ENCODE measurements at places on chromosomes 3 and 15.
A peak's percentile ranks its signal among the peaks of the same experiment; 100 is the strongest.

- DNase-seq, result no peak
- H3K27ac ChIP-seq, result no peak overlapping the region
- no peaks in the 10 kb centered on the region for H3K36me3 ChIP-seq
- no peak overlapping the region for H3K4me3 ChIP-seq
These were observed 21.8 kb upstream of the KLF13 start for GRCh38 chr15:31304751-31305365.

- no peaks in the 10 kb centered on the region for H3K4me1 ChIP-seq
- H3K27ac ChIP-seq, result peak overlapping the region; percentile 1
- H3K36me3 ChIP-seq, result no peaks in the 10 kb centered on the region
These were observed 26.2 kb downstream of the MINDY4B start for GRCh38 chr3:150878996-150879575.

- no peak overlapping the region for H3K4me3 ChIP-seq
- H3K4me1 ChIP-seq, result no peaks in the 10 kb centered on the region
- H3K27me3 ChIP-seq, result no peaks in the 10 kb centered on the region
- H3K36me3 ChIP-seq, result no peaks in the 10 kb centered on the region
These were observed 27.0 kb downstream of the CRYGS start for GRCh38 chr3:186517218-186517617.

GRCh38 chr3:187610981-187611511 lies 59.1 kb downstream of the SST start:
- no peak overlapping the region for H3K27ac ChIP-seq
- H3K36me3 ChIP-seq, result no peaks in the 10 kb centered on the region
- no peak for DNase-seq
- H3K27me3 ChIP-seq, result no peaks in the 10 kb centered on the region
- no peaks in the 10 kb centered on the region for H3K4me1 ChIP-seq

DNA sequence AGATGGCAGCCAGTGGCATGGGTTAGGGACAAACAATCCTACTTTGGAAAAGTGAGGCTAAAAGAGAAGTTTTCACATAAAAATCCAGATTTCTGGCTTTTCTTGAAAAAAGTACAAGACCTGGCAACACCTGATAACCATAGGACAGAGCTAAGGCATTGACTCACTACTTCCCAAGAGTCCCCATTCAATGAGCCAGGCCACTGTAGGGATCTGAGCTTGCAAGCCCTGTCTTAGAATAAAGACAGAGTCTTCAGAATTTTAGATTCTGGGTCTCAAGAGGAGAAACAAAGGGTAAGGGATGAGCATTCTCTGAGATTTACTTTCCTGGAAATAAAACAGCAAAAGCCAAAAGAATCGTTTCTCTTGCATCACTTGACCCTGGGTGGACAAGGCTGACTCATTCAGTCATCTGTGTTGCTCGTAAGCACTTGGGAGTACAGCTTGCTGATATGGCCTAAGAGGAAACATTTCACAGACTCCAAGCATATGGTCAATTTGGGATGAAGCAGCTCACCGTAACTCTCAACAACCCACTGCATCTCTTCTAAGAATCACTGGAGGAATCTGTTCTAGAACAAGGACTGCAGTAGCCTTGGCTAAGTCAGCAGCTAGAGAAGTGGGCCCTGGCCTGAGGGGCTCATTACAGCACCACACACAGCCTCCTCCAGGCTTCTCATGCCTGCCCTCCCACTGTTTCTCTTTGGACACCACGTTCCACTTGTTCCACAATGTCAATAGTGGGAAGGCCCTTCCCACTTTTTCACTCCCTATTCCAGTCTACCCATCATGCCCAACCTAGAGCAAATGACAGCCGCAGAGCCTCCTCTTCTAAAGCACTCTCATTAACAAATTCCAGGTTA lies 86.2 kb downstream of the RFTN1 start:
- no peak for DNase-seq
- H3K4me1 ChIP-seq, result no peaks in the 10 kb centered on the region
- H3K27ac ChIP-seq, result no peak overlapping the region
- no peak overlapping the region for H3K4me3 ChIP-seq

- no peak for DNase-seq
- H3K27me3 ChIP-seq, result no peaks in the 10 kb centered on the region
- no peak overlapping the region for H3K27ac ChIP-seq
- no peaks in the 10 kb centered on the region for H3K36me3 ChIP-seq
These were observed 599.3 kb downstream of the PYDC2 start for GRCh38 chr3:192060160-192060781.

DNA sequence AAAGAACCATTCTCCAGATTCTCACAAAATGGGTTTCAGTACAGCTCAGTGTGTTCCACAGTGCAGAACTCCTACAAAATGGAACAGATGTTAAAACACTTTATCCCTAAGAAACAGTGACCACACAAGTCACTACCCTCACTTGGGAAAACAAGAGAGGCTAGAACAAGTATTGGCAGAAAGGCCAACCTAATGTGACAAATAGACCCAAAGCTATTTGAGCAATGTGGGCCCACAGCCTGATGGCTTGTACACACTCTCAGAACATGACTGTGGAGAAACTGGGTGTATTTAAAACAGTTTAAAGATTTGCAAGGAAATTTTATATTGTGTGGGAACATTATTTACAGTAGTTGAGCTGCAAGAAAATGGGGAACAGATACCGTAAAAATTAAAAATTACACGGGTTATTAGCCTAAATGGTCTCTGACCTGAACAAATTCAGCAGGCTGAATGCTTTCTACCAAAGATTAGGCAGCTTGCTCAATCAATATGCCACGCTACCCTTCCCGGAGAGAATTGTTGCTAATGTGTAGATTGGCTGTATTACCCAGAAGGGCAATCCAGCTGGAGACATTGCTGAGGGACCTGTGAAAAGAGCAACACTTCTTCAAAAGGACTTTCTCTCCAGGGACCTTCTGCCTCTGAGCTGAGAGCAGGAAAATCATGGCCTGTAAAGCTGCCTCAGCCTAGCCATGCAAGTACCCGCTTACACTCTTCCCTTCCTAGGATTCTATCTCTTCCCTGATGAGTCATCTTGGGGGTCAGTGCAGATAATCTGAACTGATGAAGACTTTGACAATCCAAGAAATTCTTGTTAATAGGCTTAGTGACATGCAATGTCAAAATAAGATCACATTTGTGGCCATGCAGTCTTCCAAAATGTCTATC lies 97.1 kb downstream of the STRIT1 start:
- no peak overlapping the region for H3K4me3 ChIP-seq
- no peaks in the 10 kb centered on the region for H3K27me3 ChIP-seq

- H3K27ac ChIP-seq, result no peak overlapping the region
- no peak for DNase-seq
- H3K4me1 ChIP-seq, result no peaks in the 10 kb centered on the region
- H3K27me3 ChIP-seq, result no peaks in the 10 kb centered on the region
- H3K4me3 ChIP-seq, result no peak overlapping the region
These were observed 268.5 kb downstream of the WNT5A start for GRCh38 chr3:55218577-55218976.

DNA sequence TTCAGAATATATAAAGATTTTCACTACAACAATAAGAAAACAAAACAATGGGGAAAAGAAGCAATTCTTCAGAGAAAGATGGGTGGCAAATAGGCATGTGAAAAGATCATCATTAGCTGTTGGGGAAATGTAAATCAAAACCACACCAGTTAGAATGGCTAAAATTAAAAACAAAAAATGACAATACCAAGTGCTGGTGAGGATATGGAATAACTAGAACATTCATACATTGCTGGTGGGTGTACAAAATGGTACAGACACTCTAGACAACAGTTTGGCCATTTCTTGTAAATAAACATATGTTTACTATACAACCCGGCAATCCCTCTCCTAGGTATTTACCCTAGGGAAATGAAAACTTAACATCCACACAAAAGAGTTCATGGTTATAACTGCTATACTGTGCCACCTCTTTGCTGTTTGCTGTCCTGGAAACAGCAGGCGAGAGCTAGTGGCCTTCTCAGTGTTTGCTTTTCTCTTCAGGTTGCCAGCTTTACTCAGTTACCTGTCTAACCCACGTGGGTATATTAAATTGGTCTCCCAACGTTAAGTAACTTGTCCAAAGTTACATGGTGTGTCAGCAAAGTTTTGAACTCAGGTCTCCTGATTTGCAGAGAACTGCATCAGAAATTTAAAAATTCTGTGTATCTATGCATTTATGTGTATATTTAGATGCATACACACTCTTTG lies 4.6 kb upstream of the NIT2 start:
- no peak overlapping the region for H3K27ac ChIP-seq
- DNase-seq, result no peak
- H3K4me1 ChIP-seq, result no peaks in the 10 kb centered on the region
- H3K27me3 ChIP-seq, result no peaks in the 10 kb centered on the region
- H3K36me3 ChIP-seq, result peaks cover 3% of the 10 kb centered on the region
- H3K4me3 ChIP-seq, result no peak overlapping the region

Data from pancreas (tissue), 10 donors.